ENCODE measurements at places on chromosomes 6 and 20.

DNA sequence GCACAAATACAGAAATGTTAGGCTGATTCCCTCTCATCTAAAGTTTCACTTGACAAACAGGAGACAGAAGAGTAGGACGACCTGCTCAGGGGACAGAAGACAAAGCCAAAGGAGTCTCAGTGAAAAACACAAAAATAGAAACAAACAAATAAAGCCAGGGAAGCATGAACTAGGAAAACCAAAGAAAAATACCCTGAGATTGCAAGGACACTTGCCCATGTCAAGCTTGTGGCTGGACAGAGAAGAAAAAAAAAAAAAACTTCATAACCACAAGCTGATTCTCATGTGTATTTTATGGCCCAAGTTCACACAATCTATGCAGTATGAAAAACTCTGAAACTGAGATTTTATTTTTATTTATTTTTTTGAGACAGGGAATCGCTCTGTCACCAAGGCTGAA is 85.6 kb upstream of the BEND6 start:
- no peak for DNase-seq

- DNase-seq = no peak
Measured at GRCh38 chr6:21187485-21187884, 406.1 kb upstream of the SOX4 start.

DNA sequence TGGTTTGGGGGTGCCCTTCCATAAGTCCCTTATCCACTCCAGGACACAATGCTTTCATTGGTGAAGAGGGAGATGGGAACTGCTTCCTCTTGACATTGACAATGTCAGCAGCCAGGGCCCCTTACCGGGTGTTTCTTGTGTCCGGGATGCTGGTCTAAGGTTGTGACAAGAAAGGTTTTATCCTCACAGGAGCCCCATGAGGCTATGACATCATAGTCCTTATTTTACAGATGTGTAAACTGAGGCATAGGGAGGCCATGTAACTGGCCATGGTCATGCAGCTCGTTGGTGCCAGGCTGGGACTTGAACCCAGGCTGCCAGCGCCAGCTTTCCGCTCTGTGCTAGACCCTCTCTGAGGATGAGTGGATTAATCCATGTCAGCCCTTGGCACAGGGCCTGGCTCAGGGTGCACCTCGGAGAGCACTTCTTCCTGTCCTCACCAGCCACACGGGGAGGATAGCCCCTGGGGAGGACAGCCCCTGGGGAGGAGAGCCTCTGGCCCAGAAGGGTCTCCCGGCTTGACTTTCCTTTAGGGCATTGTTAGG is 157.3 kb downstream of the SYCP2 start:
- DNase-seq = no peak

- DNase-seq = peak; percentile 19
Measured at GRCh38 chr6:79466207-79466834, 70.9 kb downstream of the LCA5 start.

- no peak for DNase-seq
Measured at GRCh38 chr6:110360676-110361075, 2.5 kb upstream of the METTL24 start.

All from HFFc6 (cell line).